ENCODE measurements at places on chromosomes 5 and 9.

DNA sequence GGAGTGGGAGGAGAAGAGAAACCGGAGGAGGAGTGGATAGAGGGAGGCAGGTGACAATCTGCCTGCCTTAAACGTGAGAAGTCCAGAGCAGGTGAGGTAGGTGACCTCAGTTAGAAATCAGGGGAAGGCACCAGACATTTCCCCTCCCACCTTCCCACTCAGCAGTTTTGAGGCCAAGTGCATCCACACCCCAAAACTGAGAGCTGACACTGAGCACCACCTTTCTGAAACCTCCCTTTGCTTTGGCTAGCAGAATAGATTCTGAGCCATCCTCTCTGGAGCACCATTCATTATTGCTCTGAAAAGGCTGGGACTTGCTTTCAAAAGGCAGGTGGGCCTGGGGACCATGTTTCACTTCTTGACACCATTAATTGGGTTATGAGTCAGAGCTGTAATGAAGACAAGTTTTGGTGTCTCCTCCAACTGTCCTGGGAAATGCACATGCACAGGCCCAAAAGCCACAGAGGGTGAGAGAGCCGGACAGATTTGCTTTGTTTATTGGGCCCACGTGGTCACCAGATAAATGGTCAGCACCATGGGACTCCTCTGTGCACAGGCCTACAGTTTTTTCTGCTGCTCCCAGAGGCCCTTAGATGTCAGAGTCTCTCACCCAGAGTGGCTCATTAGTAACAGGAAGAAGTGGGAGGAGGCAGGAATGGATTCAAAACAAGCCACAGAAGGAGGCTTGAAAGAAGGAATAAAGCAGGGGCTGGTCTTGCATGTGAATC, 314.7 kb downstream of the TLE1 start:
- DNase-seq, result no peak

DNA sequence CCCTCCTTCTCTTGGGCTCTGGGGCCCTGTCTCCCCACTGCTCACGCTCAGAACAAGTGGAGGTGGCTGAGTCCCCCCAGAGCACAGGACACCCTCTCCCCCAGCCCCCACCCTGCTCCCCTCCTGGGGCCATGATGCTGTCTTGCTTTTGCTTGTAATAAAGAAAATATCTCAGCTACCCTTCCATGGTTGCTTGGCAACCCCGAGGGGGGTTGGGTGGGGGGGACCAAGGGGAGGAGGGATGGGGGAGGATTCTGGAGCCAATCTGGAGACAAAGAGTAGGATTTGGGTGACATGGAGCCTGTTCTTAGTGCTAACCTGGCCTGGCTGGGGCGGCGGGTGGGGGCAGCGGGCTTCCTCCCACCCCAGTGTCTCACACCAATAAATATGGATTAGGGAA, 16.1 kb upstream of the CERCAM start:
- DNase-seq, result no peak

GRCh38 chr5:160473681-160474080, 52.0 kb downstream of the PTTG1 start:
- DNase-seq, result no peak

DNA sequence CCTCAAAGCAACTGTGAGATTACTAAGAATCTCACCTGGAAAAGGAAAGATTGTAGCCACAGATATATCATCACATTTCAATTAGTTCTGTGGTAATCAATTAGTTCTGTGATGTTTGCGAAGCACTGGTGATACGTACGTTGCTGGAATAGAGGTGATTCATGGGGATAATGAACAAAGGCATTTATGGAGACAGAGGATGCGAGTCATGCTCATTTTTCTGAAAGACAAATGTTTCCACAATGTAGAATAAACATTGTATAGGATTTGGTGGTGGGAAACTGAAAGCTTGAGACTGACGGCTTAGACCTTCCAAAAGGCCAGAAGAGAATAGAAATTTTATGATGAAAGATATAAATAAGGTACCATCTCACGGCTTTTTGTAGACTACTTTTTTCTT, 507.3 kb upstream of the TYRP1 start:
- DNase-seq, result no peak

- no peak for DNase-seq
Observed at GRCh38 chr9:133428617-133429101, 6.5 kb downstream of the ADAMTS13 start.

DNA sequence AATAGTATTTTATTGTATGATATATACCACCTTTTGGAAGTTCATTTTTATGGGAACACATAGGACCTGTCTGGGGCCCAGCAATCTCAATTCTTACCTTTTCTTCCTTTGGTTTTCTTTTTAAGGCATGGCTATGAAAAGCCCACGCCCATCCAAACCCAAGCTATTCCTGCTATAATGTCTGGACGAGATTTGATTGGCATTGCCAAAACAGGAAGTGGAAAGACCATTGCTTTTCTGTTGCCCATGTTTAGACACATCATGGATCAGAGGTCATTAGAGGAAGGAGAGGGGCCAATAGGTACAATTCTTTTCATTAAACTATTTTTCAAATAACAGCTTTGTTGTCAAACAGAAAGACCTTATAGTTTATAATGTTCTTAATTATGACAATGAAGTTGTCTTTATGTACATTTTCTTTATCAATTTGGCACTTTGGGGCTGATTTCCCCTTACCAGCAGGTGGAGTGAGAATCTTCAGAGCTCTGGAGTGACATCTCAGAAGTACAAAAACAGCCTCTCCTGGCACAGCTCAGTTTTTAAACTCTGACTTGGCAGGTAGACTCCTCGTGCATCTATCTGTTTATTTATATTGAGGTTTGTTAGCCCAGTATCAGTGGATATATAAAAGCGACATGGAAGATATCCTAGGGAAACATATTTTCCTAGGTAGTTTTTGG, 25.8 kb downstream of the DDX46 start:
- no peak for DNase-seq

- DNase-seq, result no peak
Observed at GRCh38 chr5:173228639-173229381, 6.2 kb downstream of the NKX2-5 start.

GRCh38 chr5:158513490-158514318, 586.0 kb downstream of the EBF1 start:
- no peak for DNase-seq

DNA sequence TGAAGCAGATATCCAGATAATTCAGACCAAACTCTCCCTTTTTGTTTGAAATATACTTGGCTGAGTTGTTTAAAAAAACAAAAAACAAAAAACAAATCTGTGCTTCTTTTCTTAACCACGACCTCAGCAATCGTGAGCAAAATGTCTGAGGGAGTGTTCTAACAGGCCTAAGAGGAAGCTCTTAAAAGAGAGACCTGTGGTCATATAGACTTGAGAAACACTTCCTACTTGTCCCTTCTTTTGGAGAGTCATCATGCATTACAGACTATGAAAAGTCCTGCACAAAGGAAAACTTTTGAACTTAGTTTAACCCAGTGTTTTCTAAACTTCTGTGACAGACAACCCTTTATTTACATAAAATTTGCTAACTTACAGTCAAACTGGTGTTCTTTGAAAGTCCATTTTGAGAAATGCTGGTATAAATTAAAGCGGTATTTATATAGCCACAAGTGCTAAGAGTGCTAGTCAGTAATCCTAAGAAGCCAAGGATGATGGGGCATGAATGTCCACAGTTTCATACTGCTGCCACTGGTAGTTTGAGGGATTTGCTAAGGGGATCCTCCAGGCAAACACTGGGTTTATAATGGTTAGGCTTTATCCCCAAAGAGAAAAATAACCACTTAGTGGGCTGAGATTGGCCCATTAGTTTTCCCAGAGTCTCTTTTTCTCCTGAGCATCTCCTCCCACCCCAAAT, 199.8 kb downstream of the LRRC70 start:
- no peak for DNase-seq
